ENCODE measurements at places on chromosomes 7 and 10.

- no peak for DNase-seq
Observed at GRCh38 chr10:13322615-13323148, 22.8 kb upstream of the PHYH start.

DNA sequence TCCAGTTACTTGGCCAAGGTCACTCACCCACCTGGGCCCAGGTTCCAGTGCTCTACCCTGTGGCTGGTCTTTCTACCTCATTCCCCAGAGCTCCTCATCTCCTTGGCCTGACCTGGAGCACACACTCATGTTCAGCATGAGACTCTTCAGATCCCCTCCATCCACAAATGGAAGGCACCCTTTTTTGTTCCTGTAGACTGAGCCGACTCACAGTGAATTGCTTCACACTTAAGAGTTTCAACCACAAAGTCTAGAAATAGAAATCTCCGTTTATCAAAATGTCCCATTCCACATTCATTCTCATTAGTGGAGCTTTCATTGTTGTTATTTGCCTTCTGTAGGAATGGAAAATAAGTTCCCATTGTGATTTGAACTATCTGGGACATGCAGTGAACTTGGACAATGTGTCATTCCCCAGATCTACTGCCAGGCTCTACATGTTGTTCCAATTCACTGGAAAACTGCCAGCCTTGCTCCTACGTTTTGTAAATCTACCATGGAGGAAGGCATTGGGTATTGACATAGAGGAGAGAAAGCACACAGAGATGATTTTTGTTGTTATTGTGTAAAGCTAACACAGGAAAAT, 125.3 kb upstream of the CELF2 start:
- peak; percentile 54 for DNase-seq

GRCh38 chr7:140509789-140510188, 30.5 kb upstream of the MKRN1 start:
- no peak for DNase-seq

- DNase-seq: no peak
Observed at GRCh38 chr7:157568770-157569584, 232.2 kb downstream of the DNAJB6 start.

GRCh38 chr7:99293167-99293566, 20.5 kb downstream of the MYH16 start:
- no peak for DNase-seq

DNA sequence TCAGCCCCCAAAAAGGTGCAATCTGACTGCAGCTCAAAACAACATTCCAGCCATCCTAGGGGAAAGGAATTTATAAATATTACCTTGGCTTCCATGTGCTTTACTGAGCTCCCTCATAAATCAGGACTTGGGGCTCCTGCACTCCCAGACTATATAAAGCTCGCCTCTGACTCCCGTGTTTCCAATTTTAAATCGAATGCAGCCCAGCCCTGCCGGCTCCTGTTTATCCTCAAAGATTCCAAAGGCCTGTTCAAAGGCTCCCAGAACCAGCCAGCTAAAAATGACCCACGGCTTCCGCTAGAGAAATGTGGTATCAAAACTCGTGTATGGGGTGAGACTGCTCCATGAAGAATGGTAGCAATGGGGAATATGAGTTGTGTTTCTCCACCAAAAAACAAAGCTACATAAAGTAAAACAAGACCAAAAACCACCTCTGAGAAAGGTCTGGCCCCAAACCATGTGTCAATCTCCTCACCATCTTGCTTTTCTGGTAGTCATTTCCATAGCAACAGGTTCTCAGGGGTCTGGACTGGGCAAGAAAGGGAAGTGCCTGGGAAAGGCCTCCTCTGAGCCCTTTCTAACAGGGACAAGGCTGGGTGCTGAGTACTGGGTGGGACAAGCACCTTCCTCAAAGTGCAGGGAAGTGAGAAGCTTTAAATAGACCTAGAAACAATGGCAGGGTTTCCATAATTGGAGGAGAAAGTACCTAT, 5.1 kb downstream of the CALML3 start:
- no peak for DNase-seq

DNA sequence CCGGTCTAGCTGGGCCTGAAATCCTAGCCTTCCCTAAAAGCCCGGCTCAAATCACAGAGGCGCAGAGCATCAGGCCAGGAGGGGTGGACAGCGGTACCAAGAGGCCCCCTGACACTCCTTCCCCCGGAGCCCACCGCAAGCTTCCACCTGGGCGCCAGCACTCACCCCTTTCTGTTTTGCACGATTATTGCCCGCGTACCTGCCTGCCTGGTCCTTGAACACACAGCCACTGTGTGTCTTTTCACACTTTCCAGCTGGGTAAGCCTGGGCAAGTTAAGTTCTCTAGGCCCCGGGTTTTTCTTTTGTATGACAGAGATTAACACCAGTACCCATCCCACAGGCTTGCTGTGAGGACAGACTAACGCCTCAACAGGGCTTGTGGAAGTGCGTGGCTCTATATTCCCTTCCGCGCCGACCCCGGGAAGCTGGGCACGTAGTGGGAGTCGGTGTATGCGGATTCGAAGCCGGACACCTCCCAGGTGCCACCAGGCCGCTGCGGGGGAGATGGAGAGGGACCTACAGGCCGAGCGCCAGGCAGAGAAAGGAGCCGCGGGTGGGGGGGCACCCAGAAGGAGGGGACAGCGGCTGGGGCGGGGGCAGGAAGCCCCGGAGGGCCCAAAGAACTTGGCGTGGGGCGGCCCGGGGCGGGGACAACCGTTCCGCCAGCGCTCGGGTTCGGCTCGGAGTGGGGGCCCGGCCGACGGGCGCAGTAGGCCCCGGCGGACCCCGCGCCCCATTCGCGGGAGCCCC, 792 bp downstream of the ZNF746 start:
- DNase-seq: peak; percentile 44

GRCh38 chr7:40330408-40330807, 195.6 kb downstream of the SUGCT start:
- DNase-seq: no peak

GRCh38 chr10:74206746-74207145, 55.7 kb downstream of the ADK start:
- no peak for DNase-seq

DNA sequence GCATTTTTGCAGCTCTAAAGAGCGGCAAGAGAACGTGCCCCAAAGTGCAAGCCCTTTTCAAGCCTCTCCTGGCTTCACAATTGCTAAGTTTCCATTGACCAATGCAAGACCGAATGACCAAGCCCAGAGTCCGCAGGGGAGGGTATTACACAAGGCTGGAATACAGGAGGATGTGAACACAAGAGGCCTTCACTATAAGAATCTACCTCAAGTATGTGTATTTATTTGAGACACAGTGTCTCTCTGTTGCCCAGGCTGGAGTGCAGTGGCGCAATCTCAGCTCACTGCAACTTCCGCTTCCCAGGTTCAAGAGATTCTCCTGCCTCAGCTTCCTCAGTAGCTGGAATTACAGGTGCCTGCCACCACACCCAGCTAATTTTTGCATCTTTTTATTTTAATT, 22.2 kb upstream of the TPST1 start:
- no peak for DNase-seq

DNA sequence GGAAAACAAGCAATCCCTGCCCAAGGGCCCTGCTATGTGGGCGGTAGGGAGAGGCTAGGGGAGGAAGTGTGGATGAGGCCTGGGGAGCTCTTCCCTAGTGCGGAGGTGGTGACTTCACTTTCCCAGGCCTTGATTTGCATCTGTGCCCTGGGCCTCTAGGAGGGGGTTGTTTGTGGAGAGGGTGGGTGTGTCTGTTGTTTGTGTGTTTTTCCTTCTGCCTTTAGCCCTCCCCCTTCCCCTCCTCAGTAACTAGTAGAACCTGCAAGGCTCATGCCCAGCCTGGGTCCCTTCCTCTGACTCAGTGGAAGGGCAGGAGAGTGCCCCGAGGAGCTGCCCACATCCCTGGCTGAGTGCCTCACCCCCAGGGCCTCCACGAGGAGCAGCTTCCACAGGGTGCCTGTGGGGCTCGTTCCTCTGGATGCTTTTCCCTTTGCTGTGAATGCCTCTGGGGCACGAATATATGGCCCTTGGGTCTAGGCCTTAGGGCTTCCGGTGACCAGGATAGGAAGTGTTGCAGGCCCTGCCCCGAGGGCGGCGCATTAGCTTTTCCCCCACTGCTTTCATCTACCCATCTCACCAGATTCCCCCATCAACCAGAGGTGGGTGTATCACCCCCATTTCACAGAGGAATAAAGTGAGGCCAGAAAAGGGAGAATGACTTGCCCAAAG, 89.4 kb upstream of the DUSP5 start:
- DNase-seq: no peak

DNA sequence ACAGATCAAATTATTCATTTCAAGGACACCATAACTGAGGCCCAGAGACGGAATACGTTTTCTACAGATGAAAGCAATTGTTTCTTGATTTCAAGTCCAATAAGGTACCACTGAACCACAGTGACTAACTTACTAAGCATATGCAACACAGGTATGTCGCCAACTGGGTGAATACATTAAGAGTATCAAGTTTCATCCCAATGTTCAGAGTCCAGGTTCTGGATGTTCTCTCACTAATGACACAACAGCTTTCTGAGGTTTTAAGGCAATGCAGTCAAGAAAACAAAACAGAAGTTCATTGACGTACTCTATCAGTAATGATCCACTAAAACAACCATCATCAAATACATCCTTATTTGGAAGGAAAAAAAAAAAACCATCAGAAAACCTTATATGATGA, 35.8 kb downstream of the NSUN6 start:
- no peak for DNase-seq

GRCh38 chr7:364536-364935, 74.6 kb downstream of the FOXL3 start:
- no peak for DNase-seq

GRCh38 chr7:155316427-155317113, 18.9 kb downstream of the INSIG1 start:
- no peak for DNase-seq

- no peak for DNase-seq
Observed at GRCh38 chr7:41688012-41688625, 14.8 kb downstream of the INHBA start.

GRCh38 chr10:21919906-21920305, 83.6 kb downstream of the DNAJC1 start:
- DNase-seq: no peak

DNA sequence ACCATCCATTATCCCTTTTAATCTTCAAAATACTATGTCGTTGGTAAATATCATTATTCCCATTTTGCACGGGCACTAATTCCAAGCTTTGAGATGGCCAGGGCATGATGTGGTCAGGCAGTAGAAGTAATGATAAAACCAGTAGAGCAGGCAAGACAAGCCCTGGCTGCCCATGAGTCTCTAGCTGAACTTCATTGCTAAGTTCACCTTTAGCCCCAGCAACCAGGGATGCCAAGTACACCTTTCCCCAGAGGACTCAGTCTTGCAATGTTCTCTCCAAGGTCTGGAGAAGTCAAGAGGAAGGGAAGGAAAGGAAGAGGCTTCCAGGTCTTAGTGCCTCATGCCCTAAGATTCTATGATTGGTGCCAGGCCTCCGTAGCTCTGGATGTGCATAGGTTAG, 203.2 kb downstream of the PLXNA4 start:
- no peak for DNase-seq
